ENCODE measurements at places on chromosomes 12 and 14.
A peak's percentile ranks its signal among the peaks of the same experiment; 100 is the strongest.

- no peaks in the 10 kb centered on the region for H3K4me1 ChIP-seq
- H3K27me3 ChIP-seq: no peaks in the 10 kb centered on the region
- H3K4me3 ChIP-seq: no peak overlapping the region
- no peak for DNase-seq
- no peak overlapping the region for H3K27ac ChIP-seq
These were observed 45.4 kb downstream of the E2F7 start for GRCh38 chr12:77019920-77020319.

DNA sequence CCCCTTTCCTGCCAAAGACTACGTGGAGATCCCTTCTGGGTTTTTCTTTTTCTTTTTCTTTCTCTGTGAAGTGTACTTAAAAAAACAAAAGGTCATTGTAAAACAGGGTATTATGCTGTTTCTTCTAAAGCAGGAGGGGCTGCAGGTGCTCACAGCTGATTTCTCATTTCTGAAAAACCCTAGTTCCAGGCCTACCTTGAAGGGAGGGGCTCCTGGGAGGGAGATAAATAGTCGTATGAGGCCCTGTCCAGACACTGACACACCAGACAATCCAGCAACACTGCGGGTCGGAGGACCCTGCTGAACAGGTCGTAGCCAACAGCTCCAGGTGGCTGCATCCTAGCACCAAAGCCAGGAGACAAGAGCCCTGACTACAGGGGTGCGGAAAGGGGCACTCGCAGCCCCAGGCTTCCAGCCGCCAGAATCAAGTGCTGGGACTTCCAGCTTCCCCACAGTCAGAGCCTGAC lies 41.1 kb downstream of the PSMA6 start:
- H3K27me3 ChIP-seq: no peaks in the 10 kb centered on the region
- peak overlapping the region; percentile 93 for H3K27ac ChIP-seq
- peaks cover 30% of the 10 kb centered on the region for H3K4me1 ChIP-seq
- H3K36me3 ChIP-seq: peaks cover 3% of the 10 kb centered on the region
- DNase-seq: no peak

GRCh38 chr14:66650491-66650911 lies 142.6 kb downstream of the GPHN start:
- H3K27ac ChIP-seq: peak overlapping the region; percentile 26
- H3K4me1 ChIP-seq: peaks cover 7% of the 10 kb centered on the region
- no peak for DNase-seq

GRCh38 chr14:49461529-49462401 lies 124.4 kb downstream of the RPS29 start:
- no peak overlapping the region for H3K4me3 ChIP-seq
- H3K36me3 ChIP-seq: no peaks in the 10 kb centered on the region
- H3K27me3 ChIP-seq: peaks cover 38% of the 10 kb centered on the region
- H3K27ac ChIP-seq: no peak overlapping the region

DNA sequence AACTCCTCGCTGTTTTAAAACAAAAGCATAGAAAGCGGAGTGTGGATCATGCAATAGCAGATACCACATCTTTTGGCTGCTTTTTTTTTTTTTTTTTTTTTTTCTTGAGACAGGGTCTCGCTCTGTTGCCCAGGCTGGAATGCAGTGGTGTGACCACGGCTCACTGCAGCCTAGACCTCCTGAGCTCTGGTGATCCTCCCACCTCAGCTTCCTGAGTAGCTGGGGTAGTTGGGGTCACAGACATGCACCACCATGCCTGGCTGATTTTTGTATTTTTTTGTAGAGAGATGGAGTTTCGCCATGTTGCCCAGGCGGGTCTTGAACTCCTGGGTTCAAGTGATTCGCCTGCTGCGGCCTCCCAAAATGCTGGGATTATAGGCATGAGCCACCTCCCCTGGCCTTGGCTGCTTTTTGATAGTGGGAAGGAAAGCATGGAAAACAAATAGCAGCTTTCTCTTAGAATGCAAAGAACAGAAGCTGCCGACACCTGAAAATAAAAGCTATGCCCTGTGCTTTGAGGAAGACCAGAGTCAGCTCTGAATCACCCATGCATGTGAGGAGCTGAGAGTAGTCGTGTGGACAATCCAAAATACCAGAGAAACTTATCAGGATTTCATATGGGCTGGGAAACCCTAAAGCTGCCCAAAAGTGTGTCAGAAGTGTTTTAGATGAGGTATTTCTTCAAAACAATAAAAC lies 3.6 kb upstream of the ELK3 start:
- no peak overlapping the region for H3K4me3 ChIP-seq
- H3K27me3 ChIP-seq: no peaks in the 10 kb centered on the region
- peaks cover 31% of the 10 kb centered on the region for H3K36me3 ChIP-seq
- H3K4me1 ChIP-seq: peaks cover 23% of the 10 kb centered on the region
- H3K27ac ChIP-seq: no peak overlapping the region

GRCh38 chr12:128864516-128865186 lies 11.4 kb downstream of the GLT1D1 start:
- no peak overlapping the region for H3K4me3 ChIP-seq
- no peak overlapping the region for H3K27ac ChIP-seq
- no peak for DNase-seq
- peaks cover 3% of the 10 kb centered on the region for H3K4me1 ChIP-seq
- H3K27me3 ChIP-seq: peaks cover 28% of the 10 kb centered on the region
- no peaks in the 10 kb centered on the region for H3K36me3 ChIP-seq

DNA sequence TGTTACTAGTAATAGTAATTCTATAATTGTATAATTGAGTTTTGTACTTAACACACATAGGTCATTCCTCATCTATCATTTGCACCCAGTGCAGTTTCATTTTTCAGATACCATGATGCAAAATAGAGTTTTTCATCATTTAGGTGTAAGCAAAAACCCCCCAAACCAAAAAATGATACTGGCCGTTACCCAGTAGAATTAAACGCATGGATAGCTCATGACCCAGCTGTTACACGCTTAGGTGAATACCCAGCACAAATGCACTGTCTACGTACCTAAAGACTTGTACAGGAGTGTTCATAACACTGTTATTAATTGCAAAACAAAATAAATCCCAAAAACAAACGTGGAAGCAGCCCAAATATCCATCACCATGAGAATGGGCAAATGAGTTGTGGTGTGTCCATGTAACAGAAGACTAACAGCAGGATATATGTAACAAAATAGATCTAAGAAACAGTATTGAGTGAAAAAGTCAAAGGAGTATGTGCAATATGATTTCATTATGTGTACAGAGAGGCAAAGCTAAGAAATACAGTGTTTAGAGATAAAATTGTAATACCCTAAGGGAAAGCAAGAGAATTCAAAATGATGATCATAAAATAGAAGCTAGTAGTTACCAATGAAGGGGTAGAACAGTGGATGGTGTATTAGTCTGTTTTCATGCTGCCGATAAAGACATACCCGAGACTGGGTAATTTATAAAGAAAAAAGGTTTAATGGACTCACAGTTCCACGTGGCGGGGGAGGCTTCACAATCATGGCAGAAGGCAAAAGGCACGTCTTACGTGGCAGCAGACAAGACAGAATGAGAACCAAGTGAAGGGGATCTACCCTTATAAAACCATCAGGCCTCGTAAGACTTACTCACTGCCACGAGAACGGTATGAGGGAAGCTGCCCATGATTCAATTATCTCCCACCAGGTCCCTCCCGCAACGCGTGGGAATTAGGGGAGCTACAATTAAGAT lies 49.8 kb downstream of the EID3 start:
- H3K27ac ChIP-seq: no peak overlapping the region
- H3K4me3 ChIP-seq: no peak overlapping the region
- H3K27me3 ChIP-seq: no peaks in the 10 kb centered on the region
